Activated naive CD8-positive, alpha-beta T cell treated with anti-CD3 and anti-CD28 coated beads, Interleukin-2, amount 10 ng/mL, durations not matched to agents 7 days and 5 days (primary cell): ENCODE measurements at places on chromosomes 3 and 15. TPM values are rescaled to one million over a fixed set of nuclear protein-coding genes. Genes with fewer than 3 reads are reported as not detected.
A peak's percentile ranks its signal among the peaks of the same experiment; 100 is the strongest.

DNA sequence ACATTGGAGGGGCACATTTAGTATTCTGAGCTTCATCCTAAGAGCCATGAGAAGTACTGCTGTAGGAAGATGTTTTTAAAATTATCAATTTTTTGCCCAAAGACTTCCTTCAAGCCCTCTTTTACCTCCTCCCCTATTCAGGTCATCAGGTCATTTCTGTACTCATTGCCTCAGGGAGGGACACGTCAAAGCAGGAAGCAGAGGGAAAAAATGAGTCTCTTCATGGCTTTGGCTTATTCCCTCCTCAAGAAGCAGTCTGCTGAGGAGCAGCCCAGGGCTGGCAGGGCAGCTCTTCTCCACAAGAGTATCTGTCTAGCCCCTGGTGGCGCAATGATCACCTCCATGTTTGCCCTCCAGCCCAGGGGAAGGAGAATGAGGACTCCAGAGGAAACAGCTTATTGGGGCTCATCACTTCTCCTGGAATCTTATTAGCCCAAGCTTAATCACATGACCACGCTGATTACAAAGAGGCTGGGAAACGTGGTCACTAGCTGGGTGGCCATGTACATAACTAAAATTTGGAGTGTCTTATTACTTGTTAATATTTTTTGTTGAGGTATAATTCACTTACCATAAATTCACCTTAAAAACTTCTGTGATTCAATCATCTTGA is 44.2 kb upstream of the GATA2 start:
- H3K4me1 ChIP-seq, result no peaks in the 10 kb centered on the region
- DNase-seq, result no peak
- H3K4me3 ChIP-seq, result no peak overlapping the region
- no peaks in the 10 kb centered on the region for H3K36me3 ChIP-seq
- H3K27ac ChIP-seq, result peak overlapping the region; percentile 50

- H3K4me3 ChIP-seq, result no peak overlapping the region
- no peaks in the 10 kb centered on the region for H3K36me3 ChIP-seq
- H3K27me3 ChIP-seq, result peaks cover 4% of the 10 kb centered on the region
- H3K27ac ChIP-seq, result no peak overlapping the region
- no peaks in the 10 kb centered on the region for H3K4me1 ChIP-seq
These were observed 52.7 kb downstream of the RBMS3 start for GRCh38 chr3:29333576-29333975.

DNA sequence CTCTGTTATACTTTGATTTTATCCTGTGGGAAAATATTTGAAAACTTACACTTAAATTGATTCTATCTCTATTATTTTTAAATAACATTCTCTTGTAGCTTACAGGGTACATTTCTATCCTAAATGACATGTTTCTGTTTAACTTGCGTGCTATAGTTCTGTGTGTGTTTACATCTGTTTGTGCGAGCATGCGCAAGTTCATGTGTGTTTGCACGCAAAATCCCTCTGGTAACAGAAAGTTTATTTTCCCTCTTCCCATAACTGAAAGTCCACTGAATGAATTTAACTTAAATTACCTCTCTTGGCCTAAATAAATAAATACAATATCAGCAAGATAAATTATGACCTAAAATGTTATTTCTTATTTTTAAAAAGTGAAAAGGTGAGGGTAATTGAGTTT is 117.3 kb upstream of the NEO1 start:
- no peaks in the 10 kb centered on the region for H3K36me3 ChIP-seq
- H3K27ac ChIP-seq, result no peak overlapping the region
- H3K27me3 ChIP-seq, result peaks cover 18% of the 10 kb centered on the region
- H3K4me3 ChIP-seq, result no peak overlapping the region
- no peak for DNase-seq

DNA sequence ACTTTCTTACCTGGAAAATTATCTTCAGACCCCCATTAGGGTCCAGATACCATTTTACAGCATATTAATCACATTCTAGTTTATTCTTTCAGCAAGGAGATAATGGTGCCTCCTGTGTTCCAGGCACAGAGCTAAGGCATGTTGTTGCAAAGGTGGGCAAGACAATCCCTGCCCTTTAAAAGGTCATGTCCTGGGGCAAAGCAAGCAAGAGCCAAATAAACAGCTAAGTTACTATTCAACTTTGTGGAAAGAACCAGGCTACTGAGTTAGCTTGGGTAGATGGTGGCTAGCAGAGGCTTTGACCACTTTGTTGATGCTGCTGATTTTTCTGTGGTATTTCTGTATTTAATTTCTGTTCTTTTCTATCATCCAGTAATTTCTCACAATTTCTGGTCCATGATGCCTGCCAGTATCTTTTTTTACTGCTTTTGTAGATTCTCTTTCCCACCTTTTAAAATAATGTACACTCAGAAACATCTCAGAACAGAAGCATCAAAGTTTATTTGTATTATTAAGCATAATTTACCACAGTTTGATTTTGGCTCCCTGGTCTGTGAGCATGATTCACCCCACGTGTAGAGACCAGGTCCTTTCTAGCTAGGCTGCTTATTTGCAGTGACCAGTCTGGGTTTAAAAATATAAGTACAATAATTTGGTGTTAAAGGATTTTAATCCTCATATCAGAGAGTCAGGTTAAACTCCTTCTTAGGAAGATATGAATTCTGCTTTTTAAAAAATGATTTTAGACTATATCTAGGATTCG is 71.5 kb downstream of the LRRC28 start:
- peaks cover 2% of the 10 kb centered on the region for H3K4me1 ChIP-seq
- H3K27ac ChIP-seq, result no peak overlapping the region
- H3K4me3 ChIP-seq, result no peak overlapping the region
- H3K36me3 ChIP-seq, result no peaks in the 10 kb centered on the region
- no peaks in the 10 kb centered on the region for H3K27me3 ChIP-seq

RBPMS2 gene
- not detected for total RNA-seq

C3orf85 gene
- total RNA-seq, result not detected
